ENCODE measurements at places on chromosomes 12 and 14.
A peak's percentile ranks its signal among the peaks of the same experiment; 100 is the strongest.

- DNase-seq: no peak
Observed at GRCh38 chr12:83476695-83477690, 790.3 kb downstream of the TMTC2 start.

GRCh38 chr12:88867510-88867909 lies 287.2 kb upstream of the KITLG start:
- no peak for DNase-seq

- no peak for DNase-seq
Observed at GRCh38 chr12:25715102-25715501, 162.0 kb upstream of the LMNTD1 start.

- DNase-seq: peak; percentile 47
Observed at GRCh38 chr12:71755146-71755892, 656 bp downstream of the RAB21 start.

GRCh38 chr14:57171363-57171762 lies 97.3 kb downstream of the EXOC5 start:
- no peak for DNase-seq

DNA sequence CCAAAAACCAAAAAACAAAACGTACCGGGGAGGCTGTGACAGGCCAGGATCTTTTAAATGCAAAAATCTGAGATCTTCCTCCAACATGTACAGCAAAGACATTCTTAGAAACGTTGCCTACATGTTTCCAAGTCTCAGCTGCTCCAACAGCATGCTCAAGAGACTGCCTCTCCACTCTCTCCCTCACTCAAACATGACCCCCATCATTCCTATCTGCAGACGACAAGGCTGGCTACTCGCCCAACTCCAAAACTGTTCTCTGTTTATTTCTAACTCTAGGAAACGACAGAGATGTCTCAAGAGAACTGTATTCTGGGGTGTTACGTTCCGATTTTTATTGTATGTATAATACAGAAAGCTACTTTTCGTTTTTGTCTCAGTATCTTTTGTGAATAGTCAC lies 57.5 kb upstream of the TMCC3 start:
- peak; percentile 23 for DNase-seq

DNA sequence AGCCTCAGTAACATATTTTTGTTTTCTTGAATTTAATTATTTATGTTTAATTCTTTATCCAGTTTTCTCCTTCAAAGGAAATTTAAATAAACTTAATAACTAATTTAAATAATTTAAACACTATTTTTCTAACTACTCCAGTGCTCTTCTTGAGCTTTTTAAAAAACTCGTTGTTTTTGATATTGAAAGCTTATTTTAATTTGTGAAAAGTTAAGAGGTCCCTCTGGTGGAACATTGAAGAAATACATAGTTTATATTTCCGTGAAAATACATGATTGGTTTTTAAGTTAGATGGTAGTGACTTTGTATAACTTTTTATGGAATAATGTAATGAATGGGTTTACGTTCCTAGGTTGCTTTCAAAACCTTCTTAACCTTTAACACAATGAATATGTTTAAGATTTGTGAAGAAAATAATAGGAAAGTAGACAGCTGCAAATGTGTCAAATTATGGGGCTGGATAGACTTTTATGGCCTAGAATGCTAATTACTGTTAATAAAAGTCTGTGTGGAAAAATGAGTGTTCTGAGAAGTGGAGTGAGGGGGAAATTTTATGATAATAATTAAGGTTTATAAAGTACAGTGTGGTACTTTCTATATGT lies 45.9 kb upstream of the MSRB3 start:
- no peak for DNase-seq

GRCh38 chr12:82858534-82858917 lies 171.8 kb downstream of the TMTC2 start:
- DNase-seq: no peak

DNA sequence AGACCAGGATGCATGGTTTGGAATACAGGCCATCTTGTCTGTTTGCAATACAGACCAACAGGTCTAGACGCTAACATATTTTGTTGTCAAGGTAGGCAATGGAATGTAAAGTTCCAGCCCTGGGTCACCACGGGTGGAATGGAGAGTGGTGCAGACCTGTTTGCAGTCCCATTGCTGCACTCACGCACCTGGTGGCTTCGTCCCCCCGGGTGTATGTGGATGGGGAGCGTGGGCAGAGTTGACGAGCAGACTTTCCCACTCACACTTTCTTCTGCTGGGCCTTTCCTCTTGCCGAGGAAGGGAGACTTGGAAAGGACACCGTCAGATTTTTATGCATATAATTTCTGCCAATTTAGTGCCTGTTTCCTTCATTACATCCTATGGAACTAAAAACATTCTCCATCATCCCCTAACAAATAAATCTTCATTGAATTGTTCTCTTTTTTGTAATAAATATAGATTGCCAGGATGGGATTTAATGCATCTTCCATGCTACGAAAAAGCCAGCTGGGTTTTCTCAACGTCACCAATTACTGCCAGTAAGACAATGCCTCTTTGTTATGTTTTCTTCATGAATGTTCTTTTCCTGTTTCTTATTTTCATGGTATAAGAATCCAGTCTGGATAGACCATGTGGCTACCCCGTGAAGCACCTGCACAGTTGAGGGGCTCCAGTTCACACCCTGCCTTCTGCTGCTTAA lies 15.2 kb downstream of the DCAF4 start:
- no peak for DNase-seq

DNA sequence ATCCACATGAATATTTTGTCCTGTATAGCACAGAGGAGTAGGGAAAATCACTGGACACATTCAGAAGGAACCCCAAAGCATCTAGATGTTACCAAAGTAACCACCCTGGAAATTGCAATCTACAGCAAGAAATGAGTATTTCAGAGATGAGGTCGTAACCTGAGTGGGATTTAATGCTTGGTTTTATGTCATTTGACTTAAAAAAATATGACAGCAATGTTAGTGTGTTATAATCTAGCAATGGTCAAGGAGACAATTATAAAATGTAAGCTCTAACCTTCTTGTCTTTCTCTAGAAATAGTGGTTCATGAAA lies 256.6 kb downstream of the NAV3 start:
- no peak for DNase-seq

- DNase-seq: no peak
Observed at GRCh38 chr12:117680312-117680711, 288.5 kb downstream of the KSR2 start.

GRCh38 chr12:131370321-131370720 lies 340.6 kb upstream of the SFSWAP start:
- no peak for DNase-seq

- no peak for DNase-seq
Observed at GRCh38 chr14:60304509-60304908, 55.5 kb downstream of the PPM1A start.

DNA sequence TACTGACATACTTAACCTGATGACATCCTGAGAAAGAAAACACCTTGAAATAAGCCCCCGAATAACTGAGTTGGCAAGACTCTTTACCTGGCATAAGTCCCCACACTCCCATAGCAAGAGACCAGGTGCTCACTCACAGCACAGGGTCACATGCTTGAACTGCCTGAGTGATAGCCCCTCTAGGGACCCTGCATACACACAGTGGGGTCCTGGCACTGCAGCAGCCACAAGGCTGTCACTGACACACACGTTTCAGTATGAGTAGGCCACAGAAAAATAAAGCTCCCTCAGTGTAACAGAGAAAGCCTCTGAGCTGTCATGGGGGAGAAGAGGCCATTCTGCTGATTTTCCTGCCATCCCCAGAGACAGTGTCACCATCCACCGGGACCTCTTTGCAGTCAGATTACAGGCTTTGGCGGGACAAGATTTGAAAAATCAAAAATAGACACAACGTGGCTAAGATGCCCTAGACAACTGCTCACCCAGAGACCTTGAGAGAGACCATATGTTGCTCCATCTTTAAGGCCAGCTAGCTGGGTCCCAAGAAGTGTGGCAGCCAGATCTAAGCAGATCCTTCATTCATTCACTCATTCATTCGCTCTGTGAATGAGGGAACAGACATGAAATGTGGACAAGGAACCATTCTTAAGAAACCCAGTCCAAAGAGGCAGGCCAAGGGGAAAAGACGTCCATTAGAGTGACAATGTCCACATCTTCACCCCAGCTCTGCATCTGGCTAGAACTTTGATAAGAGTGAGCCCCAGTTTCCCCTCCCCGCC lies 1.6 kb downstream of the SCARB1 start:
- no peak for DNase-seq

DNA sequence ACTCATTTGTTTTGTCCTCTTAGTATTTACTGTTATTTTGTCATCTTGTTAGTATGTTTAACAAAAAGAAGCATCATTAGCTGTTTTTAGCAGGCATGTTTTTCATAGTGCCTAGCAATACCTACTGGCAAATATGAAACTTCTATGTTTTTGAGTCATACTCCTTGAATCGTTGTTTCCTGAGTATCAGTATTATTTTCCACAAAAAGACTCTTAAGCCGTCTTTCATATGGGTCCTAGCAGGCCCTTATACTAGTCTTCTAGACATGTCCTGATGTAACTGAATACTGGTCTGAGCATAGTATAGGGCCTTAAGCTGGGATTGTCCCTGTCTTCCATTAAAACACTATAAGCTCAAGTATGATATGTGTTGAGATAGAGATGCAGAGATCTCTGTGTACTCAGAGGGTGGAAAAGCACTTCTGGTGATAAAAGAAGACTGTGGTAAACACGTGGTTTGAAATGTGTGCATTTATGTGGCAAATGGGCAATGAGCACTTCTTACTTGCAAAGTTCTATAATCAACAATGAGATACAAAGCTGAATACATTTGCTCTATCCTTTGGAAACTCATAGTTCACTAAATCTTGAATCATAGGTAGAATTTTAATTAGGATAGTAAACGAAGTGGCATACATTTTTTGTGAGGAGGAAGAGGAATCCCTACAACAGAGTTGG lies 348.8 kb downstream of the PDZRN4 start:
- DNase-seq: no peak
